ENCODE measurements at places on chromosomes 7 and 10.

DNA sequence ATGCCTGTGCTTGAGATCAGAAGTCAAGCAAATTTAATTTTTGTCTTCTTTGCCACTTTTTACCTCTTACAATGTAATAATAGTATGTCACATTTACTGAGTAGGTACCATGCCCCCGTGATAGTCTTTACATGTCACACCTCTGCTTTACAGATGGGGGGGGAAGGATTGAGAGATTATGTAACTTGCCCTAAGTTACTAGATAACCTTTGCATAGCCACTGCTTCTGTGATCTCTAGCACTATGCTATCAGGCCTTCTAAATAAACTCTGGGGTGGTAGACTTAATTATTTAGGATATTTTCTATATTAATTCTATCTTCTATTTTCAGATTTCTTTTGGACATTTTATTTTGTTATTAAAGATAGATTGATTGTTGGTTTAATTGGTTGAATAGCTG lies 514.4 kb downstream of the SUGCT start:
- DNase-seq, result no peak

DNA sequence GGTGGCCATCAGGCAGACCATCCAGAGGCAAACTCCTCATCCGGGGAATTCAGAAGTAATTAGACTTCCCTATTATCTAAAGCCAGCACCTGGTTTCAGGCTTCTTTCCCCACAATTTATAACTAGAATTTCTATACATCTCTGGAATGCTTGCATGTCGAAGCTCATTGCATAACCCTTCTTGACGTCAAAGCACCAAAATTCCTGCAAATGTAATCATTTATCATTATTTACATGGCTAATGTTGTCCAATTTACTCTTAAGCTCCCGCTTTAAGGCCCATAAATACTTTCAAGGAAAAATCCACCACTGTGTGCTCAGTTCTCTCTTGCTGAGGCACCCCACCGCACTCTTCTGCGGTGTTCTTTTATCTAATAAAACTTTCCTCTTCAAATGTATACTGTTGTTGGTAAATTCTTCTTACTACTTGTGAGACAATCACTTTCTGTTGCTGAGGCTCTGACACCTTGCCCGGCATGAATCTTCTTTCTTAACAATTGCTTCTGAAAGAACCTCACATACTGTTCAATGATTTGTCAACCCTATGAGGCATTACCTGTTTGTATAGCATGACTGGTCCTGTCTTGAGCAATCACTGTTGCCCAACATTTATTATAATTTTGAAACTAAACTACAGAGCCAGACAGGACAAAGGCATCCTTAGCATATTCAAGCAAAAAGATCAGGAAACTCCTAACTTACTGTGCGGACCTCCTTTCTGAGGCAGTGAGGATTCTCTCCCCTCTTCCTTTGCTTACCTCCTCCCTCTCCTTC lies 17.4 kb upstream of the GPR141 start:
- no peak for DNase-seq

DNA sequence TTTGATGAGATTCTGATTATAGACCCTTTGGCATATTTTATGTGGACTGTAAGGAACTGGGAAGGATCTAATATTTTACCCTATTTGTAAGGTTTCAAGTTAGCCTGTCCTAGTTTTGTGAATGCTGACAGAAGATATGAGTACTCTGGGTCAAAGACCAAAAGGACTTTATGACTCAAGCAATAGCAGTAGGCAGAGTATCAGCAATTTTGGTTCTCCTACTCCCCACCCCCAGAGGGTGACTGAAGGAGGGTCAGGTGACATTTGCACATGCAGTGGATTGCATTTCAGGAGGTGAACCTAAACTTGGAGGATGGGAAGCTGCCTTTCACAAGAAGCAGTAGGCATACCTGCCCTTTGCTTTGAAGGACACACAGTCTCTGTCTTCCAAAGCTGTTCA lies 84.0 kb upstream of the KLF6 start:
- DNase-seq, result no peak

GRCh38 chr10:13351340-13351915 lies 3.3 kb upstream of the SEPHS1 start:
- peak; percentile 35 for DNase-seq

DNA sequence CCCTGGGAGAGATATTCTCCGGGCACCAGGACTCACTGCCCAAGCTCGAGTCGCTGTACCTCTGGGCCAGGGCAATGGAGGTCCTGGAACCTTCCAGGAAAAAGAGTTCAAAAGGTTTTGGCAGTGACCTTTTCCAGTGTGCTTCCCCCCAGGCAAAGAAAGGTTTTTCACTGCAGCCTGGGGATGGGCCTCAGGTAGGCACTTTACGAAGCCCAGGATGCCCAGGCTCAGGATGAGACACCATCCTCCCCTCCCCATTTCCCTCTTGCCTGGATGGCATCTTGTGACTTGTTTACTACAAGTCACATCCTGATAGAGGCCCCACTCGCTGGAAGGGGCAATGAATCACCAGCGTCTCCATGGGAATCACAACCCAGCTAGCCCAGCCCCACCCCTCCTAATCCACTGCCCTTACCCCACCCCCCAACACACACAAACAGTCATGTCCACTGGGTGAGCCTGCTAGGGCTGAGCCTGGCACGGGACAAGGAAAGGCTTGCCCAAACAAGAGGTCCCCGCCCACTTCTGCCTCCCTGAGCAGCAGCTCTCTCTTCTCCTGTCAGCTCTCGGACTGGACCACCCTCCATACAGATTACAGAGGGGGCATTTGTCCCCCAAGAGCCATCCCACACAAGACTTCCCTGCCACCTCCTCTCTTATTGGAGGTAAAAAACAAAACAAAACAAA lies 93.8 kb upstream of the SMNDC1 start:
- no peak for DNase-seq

GRCh38 chr7:22845221-22845834 lies 22.7 kb upstream of the TOMM7 start:
- DNase-seq, result no peak

DNA sequence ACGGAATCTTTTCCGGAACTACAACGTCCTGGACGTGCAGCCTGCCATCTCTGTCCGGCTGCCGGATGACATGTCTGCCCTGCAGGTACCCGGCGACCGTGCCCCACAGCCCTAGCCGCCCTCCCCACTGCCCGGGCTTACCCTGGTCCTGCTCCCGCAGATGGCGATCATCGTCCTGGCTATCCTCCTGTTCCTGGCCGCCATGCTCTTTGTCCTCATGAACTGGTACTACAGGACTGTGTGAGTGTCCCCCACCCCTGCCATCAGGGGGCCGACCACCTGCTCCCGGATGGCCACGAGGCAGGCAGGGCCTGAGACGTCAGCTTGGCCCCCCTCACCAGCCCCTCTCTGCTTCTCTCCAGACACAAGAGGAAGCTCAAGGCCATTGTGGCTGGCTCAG lies 38.0 kb upstream of the VSIR start:
- no peak for DNase-seq

GRCh38 chr10:13658264-13658663 lies 71.5 kb downstream of the PRPF18 start:
- no peak for DNase-seq

GRCh38 chr10:82378146-82378545 lies 503.2 kb downstream of the NRG3 start:
- DNase-seq, result no peak

- no peak for DNase-seq
These were observed 134.6 kb downstream of the TCERG1L start for GRCh38 chr10:131176907-131177306.

DNA sequence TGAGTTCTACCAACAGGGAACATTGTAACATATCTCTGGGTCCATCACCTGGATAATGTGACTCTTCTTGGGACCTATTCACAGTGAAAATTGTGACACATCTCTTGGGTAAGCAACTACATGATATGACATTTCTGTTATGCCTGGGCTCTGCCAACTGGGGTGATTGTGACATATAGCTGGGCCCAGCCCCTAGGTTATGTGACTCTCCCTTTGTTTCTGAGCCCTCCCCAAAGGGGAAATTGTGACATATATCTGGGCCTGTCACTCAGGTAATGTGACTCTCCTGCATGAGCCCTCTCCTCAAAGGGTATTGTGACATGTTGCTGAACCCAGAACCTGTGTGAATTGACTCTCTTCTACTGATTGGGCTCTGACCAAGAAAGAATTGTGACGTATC lies 22.4 kb upstream of the ZNF107 start:
- DNase-seq, result no peak

Measured in activated T-cell treated with anti-CD3 and anti-CD28 coated beads, Interleukin-2, amount 50 U/mL, for 48 hours (primary cell).